ENCODE measurements at places on chromosomes 2 and 18. TPM values are rescaled to one million over a fixed set of nuclear protein-coding genes. Genes with fewer than 3 reads are reported as not detected.

Gene CD302
- total RNA-seq: 0.23 TPM

Gene TTR
- total RNA-seq: not detected

Gene OSR1
- total RNA-seq: not detected

Gene SLC4A5
- total RNA-seq: 2.8 TPM

Gene FBXO15
- total RNA-seq: 1.3 TPM

Gene UBXN4
- total RNA-seq: 96.2 TPM

Gene SNED1
- 3.5 TPM for total RNA-seq

GRCh38 chr2:204692790-204693189 is 147.5 kb downstream of the PARD3B start:
- DNase-seq: no peak

GRCh38 chr18:801137-801536 is 10.9 kb downstream of the YES1 start:
- no peak for DNase-seq

DNA sequence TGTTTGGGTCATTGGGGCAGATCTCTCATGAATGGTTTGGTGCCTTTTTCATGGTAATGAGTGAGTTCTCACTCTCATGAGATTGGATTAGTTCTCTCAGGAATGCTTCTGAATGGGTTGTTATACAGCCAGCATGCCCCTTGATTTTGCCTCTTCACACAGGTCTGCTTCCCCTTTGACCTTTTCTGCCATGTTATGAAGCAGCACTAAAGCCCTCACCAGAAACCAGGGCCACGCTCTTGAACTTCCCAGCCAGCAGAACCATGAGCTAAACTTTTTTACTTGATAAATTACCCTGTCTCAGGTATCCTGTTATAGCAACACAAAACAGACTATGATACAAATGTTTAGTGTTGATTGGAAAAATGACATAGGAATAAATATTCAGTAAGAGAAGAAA is 57.3 kb downstream of the ICA1L start:
- DNase-seq: no peak

GRCh38 chr18:32669549-32670165 is 103.2 kb downstream of the KLHL14 start:
- no peak for DNase-seq

DNA sequence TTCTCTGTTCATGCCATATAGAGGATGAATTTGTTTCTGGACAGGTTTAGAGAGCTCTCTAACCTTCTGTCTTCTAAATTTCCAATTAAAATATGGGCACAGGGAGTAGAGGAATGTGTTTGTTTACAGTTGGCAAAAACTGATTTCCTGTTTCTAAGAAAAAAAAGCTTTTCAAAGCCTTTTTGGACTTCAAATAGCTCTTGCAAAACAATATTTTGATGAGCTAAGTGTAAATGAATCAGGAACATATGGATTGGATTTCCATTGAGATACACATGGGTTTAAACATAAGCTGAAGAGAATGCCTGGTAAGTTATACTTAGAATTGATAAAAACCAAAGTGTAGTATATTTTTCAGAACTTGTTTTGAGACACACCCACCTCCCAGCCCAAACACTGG is 677.5 kb downstream of the NYAP2 start:
- DNase-seq: no peak

- no peak for DNase-seq
These were observed 20.8 kb upstream of the TNS1 start for GRCh38 chr2:218023636-218024035.

GRCh38 chr2:144605231-144605840 is 85.4 kb upstream of the ZEB2 start:
- DNase-seq: no peak

- no peak for DNase-seq
These were observed 670.7 kb downstream of the ERBB4 start for GRCh38 chr2:211867845-211868451.

- no peak for DNase-seq
These were observed 22.2 kb upstream of the TXNL4A start for GRCh38 chr18:80010551-80010906.

GRCh38 chr18:48660346-48661228 is 121.8 kb downstream of the CTIF start:
- DNase-seq: no peak

DNA sequence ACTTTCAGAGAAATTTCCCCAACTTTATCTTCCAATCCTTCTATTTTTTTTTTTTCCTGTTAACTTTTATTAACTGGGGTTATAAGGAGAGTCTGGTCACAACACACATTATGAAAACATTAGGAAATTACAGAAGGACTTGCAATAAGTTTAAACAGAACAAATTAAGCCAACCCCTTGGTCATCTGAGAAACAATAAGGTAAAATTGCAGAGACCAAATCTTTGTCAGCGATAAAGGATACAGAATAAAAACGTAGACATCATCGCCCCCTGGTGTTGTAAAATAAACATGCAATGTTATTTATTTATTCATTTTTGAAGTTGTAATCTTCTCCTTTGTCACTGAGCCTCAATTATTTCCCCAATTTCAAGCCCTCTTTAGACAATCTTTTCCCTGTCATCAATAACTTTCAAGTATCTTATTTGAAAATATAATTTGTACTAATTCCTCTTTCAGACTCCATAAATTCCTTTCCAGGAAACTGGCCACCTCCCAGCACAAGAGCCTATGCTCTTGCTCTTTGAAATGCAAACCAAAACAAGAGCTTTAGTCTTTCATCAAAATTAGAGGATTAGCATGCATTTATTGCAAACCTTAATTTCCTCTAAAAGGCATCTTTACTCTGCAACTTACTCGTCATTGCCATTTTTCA is 19.5 kb downstream of the G6PC2 start:
- DNase-seq: peak; percentile 30

DNA sequence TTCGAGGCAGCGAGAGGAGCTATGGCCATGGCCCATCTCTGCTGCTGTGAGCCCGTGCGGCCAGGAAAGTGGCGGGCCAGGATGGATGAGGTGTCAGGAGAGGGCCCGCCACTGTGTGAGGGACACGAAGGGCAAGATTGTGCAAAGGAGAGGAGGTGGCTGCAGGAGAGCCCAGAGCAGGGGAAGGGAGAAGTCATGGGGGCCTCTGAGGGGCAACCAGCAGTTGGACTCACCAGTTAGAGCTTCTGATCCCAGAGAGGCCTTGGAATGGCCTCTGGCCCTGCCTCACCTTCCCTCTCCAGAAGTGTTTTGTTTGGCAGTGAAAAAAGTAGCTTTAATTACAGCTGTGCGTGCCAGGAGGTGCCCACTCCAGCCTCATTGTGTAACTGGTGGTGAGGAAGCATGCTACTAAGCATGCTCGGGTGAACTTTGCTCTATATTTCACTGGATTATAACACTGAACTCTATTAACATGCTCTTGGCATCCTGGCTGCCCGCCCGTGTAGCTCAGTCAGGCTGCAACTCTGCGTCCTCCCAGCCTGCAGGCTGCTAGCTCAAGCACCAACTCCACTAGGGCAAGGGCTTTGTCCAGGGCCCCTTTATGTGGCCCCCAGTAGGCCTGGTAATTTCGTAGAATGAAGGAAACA is 34.2 kb downstream of the IMPA2 start:
- no peak for DNase-seq

- no peak for DNase-seq
These were observed 33.5 kb upstream of the ZEB2 start for GRCh38 chr2:144553379-144553778.

DNA sequence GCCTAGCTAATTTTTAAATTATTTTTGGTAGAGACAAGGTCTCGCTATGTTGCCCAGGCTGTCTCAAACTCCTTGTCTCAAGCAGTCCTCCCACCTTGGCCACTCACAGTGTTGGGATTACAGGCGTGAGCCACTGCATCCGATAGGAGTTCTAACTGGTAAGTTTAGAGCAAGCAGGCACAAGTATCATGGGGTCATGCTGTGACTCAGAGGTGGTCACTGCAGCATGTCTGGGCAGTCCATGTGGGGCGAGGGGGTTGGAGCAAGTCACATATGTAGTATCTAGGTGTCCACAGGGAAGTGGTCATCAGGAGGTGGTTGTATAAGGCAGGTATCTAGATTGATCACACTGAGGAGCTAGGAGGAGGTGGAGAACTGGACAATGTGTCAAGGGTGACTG is 22.7 kb upstream of the STARD7 start:
- no peak for DNase-seq

DNA sequence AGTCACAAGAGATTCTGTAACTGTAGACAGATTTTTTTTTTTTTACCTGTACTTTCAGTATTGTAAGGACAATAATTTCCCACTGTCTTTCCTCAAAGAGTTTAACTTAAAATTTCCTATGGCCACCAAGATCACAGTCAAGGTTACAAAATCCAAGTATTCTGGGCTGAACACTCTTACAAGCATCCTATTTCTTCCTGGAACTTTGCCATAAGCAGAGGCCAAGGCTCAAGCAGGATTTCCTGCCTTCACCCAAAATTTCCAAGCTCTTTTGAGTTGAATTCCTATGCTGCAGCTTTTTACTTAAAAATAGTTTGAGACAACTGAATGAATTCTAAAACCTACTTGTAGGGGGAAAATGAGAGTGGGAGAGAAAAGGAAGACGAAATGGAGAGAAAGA is 299.4 kb downstream of the ZNF516 start:
- DNase-seq: no peak
